Hepatic stellate cell (primary cell): ENCODE measurements at places on chromosomes 1 and 21.
A peak's percentile ranks its signal among the peaks of the same experiment; 100 is the strongest.

GRCh38 chr1:226100436-226101391, 38.2 kb downstream of the H3-3A start:
- DNase-seq: peak; percentile 71

DNA sequence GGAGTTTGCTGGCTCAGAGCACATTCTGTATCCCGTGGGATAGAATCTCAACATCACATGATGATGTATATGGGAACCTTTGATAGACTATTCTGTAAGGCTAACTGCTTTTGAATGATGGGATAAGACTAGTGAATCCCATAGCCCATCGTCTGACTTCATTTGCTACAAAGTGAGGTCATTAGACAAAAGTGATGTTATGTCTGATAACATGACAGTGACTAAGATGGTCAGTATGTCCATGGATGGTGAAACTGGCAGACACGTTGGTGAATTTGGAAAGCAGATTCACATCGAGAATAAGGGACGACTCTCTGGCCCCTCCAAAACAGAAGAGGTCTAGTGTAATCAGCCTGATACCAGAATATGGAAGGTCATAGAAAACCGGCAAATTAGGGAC, 108.4 kb downstream of the HHAT start:
- no peak for DNase-seq

DNA sequence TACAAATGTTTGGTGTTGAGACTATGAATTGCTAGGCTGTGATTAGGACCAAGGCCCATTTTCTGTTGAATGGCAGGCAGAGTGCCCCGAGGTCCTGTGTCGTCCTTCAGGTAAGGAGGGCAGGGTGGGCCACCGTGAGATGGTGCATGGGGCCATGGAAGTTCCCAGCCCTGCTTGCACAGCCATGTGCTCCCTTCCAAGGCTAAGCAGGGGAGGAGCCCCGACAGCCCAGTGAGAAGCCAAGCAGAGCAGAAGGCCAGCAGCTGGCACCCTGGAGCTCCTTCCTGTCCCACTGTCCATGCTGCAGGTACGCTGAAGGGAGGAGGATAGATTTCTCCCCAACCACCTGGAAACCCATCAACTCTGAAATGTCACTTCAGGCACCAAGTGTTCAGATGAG, 8.2 kb upstream of the NUAK2 start:
- no peak for DNase-seq

GRCh38 chr1:37661401-37661800, 26.7 kb upstream of the RSPO1 start:
- no peak for DNase-seq

DNA sequence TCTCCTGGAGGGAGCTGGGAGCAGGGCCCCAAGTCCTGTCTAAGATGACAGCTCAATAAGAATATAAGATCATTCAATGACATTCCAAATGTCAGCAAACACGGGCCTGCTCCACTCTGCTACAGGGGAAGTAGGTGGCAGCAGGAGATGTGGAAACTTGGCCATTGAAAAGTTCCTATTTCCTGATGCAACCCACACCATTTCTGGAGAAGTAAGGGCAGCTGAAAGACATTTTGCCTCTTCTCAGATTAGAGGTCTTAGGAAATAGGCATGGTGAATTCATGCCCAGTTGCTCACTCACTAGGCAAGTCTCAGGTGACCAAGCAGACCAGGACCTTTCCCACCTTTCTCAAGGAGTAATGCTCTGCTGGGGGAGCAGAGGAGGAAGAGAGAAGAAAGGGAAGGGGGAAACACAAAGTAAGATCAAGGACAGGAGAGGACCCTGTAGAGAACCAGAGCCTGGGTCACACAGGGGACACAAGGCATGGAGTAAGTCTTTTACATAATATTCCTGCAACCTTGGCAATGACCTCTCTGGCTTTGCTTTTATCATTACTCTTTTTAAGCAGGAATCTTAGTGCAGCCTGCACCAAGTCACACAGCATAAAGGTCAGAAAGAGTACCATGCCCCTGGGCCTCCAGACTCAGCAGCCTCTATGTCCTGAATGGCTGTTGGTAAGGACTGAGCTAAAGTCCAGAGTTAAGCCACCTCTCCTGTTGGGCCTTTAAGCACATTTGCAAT, 68.9 kb downstream of the DMAP1 start:
- DNase-seq: no peak

DNA sequence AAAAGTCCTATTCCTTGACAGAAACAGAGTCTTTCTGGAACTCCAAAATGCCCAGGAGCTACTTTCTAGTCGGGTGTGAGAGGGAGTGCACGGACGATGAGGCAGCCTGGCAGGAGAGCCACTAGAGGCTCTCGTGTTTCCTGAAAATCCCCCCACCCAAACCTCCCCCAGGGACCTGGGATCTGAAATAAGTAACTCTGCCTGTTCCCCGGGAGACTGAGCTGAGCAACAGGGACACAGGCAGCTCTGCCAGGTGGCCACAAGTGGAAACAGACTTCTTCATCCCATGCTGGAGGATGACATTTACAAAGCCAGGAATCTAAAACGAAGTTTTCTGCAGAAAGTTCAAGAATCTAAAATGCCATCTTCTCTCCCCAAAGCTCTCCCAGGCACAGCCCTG, 77.1 kb downstream of the ITPKB start:
- no peak for DNase-seq

GRCh38 chr1:67721650-67722291, 36.8 kb downstream of the GADD45A start:
- no peak for DNase-seq

GRCh38 chr21:45537111-45537745, 5.0 kb downstream of the SLC19A1 start:
- no peak for DNase-seq

DNA sequence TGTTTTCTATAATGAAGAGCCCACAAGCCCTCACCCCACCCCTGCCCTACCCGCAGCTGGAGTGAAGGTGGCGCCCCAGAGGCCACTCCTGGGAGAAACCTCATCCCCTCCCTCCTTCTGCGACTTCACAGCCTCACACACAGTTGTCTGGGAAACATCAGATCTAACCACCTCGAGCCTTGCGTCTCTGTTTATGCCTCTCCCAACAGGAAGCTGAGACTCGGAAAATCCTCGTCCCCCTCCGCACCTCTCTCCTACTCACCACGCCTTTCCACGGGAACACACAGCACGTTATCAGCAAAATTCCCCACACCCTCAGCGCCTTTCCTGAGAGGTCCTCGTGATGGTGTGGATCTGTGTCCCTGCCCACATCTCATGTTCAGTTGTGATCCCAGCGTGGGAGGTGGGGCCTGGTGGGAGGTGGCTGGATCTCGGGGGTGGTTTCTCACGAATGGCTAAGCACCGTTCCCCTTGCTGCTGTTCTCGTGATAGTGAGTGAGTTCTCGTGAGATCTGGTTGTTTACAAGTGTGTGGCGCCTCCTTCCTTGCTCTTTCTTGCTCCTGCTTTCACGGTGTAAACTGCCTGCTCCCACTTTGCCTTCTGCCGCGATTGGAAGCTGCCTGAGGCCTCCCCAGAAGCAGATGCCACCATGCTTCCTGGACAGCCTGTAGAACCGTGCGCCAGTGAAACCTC, 190.6 kb downstream of the KIF26B start:
- DNase-seq: no peak
